ENCODE measurements at places on chromosomes 5 and 9.

DNA sequence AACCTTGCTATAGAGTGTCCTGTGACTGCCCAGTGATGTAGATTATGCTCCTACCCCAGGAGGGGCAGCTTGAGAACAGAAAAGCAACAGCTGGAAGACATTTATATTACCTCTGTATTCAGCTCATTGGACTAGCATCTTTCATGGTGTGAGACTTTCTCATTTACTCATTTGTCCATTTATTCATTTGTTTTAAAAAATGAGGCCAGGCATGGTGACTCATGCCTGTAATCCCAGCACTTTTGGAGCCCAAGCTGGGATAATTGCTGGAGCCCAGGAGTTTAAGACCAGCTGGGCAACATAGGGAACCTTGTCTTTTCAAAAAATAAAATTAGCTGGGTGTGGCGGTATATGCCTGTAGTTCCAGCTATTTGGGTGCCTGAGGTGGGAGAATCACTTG lies 130.0 kb upstream of the LHFPL2 start:
- no peak for DNase-seq

GRCh38 chr5:179927824-179928223 lies 20.1 kb upstream of the TBC1D9B start:
- no peak for DNase-seq

- no peak for DNase-seq
Observed at GRCh38 chr5:173933901-173934300, 45.8 kb downstream of the CPEB4 start.

DNA sequence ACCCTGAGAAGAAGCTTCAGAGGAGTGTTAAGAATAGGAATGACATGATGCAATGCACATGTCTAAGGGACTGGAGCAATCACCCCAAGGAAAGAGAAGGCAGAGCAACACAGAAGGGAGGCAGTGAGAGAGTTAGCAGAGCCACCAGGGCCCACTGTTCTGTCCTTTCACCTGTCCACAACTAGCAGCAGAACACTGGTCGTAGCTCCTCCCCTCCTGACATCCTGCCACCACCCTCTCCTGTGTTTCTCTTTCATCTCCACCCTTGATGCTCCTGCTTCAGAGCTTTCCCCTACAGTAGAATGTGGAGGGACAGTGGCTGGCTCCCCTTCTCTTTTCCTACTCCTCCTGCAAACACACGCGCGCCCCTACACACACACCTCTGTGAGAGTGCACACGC lies 483.4 kb upstream of the KIF2A start:
- no peak for DNase-seq

GRCh38 chr9:110255463-110256379 lies 586 bp downstream of the TXN start:
- no peak for DNase-seq

DNA sequence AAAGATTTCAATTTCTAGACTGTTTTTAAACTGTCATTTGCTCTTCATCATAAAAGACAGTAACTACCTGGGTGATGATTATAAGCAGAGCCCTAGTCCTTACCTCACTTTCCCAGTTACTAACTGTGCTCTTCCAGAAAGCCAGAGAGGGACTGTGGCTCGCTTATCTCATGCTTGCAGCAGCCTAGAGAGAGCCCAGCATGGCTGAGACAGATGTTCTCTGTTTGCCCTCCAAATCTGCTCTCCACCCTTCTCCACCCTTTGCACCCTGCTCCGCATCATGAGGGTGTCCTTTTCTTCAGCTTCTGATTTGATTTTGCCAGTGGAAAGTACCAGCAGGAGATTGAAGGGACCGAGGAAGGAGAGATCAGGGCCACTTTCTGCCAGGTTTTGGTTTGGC lies 61.2 kb upstream of the SELENOP start:
- DNase-seq, result no peak
